Activated T-helper 1 cell treated with anti-CD3 and anti-CD28 coated beads, Interleukin-12 subunit alpha, Interleukin-12 subunit beta, Interleukin-2, Interleukin-4 antibody, amounts not matched to agents 30 ng/mL and 10 ng/mL and 1 ng/mL, durations not matched to agents 14 hours and 24 hours and 36 hours (primary cell): ENCODE measurements at places on chromosomes 13 and 19. TPM values are rescaled to one million over a fixed set of nuclear protein-coding genes. Genes with fewer than 3 reads are reported as not detected.
A peak's percentile ranks its signal among the peaks of the same experiment; 100 is the strongest.

GRCh38 chr13:76048131-76048530, 412.0 kb downstream of the LMO7 start:
- no peaks in the 10 kb centered on the region for H3K36me3 ChIP-seq
- H3K27me3 ChIP-seq, result no peaks in the 10 kb centered on the region
- no peaks in the 10 kb centered on the region for H3K4me1 ChIP-seq
- no peak overlapping the region for H3K4me3 ChIP-seq
- no peak overlapping the region for H3K27ac ChIP-seq
- no peak for DNase-seq

The ZNF564 gene
- 7.4 and 8.3 TPM in 2 replicates for total RNA-seq

- no peak overlapping the region for H3K4me3 ChIP-seq
- H3K36me3 ChIP-seq, result no peaks in the 10 kb centered on the region
- peaks cover 6% of the 10 kb centered on the region for H3K4me1 ChIP-seq
- H3K27ac ChIP-seq, result no peak overlapping the region
- peaks cover 7% of the 10 kb centered on the region for H3K27me3 ChIP-seq
- peak; percentile 38 for DNase-seq
These were observed 1.1 kb upstream of the FXYD3 start for GRCh38 chr19:35114353-35115176.

GRCh38 chr13:43268632-43269031, 245.2 kb downstream of the DNAJC15 start:
- no peaks in the 10 kb centered on the region for H3K36me3 ChIP-seq
- H3K27me3 ChIP-seq, result peaks cover 3% of the 10 kb centered on the region
- H3K27ac ChIP-seq, result no peak overlapping the region
- DNase-seq, result no peak

The ZNF470 gene
- 1.2 and 2.4 TPM in 2 replicates for total RNA-seq

DNA sequence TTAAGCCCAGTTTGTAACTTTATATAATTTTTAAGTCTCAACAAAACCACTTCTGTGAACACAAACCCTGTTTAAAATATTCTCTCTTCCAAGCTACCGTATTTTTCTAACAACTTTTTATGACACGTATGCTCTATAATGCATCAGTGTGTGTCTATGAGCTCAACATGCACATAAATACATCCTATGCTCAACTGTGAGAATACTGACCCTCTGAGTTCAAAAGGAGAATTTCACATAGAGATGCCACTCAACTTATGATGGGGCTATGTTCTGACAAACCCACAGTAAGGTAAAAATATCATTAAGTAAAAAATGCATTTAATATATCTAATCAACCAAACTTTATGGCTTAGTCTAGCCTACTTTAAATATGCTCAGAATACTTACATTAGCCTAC, 1139.7 kb upstream of the SPRY2 start:
- H3K27me3 ChIP-seq, result no peaks in the 10 kb centered on the region
- no peak for DNase-seq
- H3K36me3 ChIP-seq, result no peaks in the 10 kb centered on the region
- no peak overlapping the region for H3K4me3 ChIP-seq
- H3K27ac ChIP-seq, result no peak overlapping the region

The RFPL4A gene
- not detected in 2 replicates for total RNA-seq

GRCh38 chr13:30140973-30141372, 166.4 kb downstream of the KATNAL1 start:
- peaks cover 44% of the 10 kb centered on the region for H3K4me1 ChIP-seq
- H3K4me3 ChIP-seq, result no peak overlapping the region
- H3K27ac ChIP-seq, result no peak overlapping the region
- peaks cover 5% of the 10 kb centered on the region for H3K36me3 ChIP-seq

DNA sequence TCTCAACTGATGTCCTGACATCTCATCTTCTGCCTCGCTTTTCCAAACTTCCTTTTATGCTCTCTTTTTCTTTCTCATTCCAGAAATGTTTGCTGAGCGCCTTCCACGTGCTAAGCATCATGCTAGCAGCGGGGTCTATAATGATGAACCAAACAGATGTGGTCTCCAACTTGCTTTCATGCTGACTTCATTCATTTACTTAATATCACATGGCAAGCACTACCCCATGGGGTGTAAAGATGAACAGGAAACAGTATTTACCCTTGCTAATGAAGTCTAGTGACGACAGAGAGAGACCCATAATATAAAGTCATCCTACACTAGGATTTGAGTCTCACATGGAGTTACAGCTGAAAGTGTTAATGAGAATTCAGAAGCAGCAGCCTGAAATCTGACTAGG, 21.6 kb upstream of the URAD start:
- H3K36me3 ChIP-seq, result no peaks in the 10 kb centered on the region
- no peak for DNase-seq
- H3K27me3 ChIP-seq, result peaks cover 5% of the 10 kb centered on the region
- no peak overlapping the region for H3K4me3 ChIP-seq
- peaks cover 4% of the 10 kb centered on the region for H3K4me1 ChIP-seq

The CCNA1 gene
- 1.5 and 1.6 TPM in 2 replicates for total RNA-seq

GRCh38 chr13:72194523-72194922, 327.5 kb upstream of the DACH1 start:
- H3K27me3 ChIP-seq, result no peaks in the 10 kb centered on the region
- H3K36me3 ChIP-seq, result no peaks in the 10 kb centered on the region
- no peak overlapping the region for H3K4me3 ChIP-seq
- H3K4me1 ChIP-seq, result no peaks in the 10 kb centered on the region

- H3K4me3 ChIP-seq, result no peak overlapping the region
- H3K27ac ChIP-seq, result no peak overlapping the region
- no peaks in the 10 kb centered on the region for H3K36me3 ChIP-seq
- no peaks in the 10 kb centered on the region for H3K4me1 ChIP-seq
- DNase-seq, result peak; percentile 27
These were observed 12.1 kb upstream of the CEACAM8 start for GRCh38 chr19:42606660-42607351.

The FLT1 gene
- total RNA-seq, result 45.6 and 46.3 TPM in 2 replicates
